ENCODE measurements at places on chromosomes 1 and 21.

DNA sequence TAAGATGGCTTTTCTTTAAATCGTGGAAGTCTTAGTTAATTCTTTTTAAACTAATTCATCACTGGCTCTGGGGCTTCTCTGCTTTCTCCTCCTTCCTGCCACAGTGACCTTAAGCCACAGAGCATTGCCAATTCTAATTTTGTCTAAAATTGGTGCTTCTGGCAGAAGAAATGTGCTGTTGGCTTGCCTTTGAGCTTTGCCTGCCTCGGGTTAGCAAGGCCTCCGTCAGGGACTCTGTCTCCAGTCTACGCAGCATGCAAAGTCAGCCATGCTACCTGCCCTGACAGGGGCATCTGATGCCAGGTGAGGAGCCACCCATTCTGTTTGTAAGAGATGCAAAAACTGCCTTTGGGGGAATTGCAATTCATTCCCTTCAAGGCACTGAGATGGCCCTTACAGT, 25.2 kb downstream of the CLDN14 start:
- no peak for DNase-seq
- no peaks in the 10 kb centered on the region for H3K36me3 ChIP-seq
- no peaks in the 10 kb centered on the region for H3K4me1 ChIP-seq
- H3K27ac ChIP-seq = no peak overlapping the region

DNA sequence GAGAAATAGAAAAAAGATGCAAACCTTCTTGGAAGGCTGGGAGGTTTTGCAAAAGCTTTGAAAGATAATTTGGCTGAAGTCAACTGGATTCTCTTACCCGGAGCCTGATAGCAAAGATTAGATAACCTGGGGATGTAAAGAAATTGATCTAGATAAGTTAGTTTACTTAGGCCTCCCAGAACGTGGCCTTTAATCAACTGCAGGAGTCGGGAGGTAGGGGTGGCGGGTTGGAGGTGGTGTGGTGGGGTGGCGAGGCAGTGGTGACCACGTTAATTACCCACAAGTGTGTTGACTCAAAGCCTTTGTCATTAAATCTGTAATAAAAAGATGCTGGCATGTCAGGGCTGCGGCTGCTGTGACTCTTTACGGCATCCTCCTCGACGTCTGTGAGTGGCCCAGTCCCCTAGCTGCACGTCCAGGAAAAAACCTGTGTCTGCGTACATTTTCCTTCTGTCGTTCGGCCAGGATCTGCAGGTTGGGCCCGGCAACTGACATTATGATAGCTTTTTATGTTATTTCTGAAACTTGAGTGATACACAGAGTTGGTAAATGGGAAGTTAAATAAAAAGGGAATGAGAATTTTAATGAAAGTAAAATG, 51.1 kb upstream of the B3GALT2 start:
- no peak overlapping the region for H3K27ac ChIP-seq
- no peak for DNase-seq
- no peaks in the 10 kb centered on the region for H3K27me3 ChIP-seq
- H3K36me3 ChIP-seq = no peaks in the 10 kb centered on the region

- H3K4me3 ChIP-seq = no peak overlapping the region
- no peaks in the 10 kb centered on the region for H3K27me3 ChIP-seq
- H3K36me3 ChIP-seq = no peaks in the 10 kb centered on the region
- no peak overlapping the region for H3K27ac ChIP-seq
These were observed 663.9 kb downstream of the PTPRU start for GRCh38 chr1:29900104-29900679.

DNA sequence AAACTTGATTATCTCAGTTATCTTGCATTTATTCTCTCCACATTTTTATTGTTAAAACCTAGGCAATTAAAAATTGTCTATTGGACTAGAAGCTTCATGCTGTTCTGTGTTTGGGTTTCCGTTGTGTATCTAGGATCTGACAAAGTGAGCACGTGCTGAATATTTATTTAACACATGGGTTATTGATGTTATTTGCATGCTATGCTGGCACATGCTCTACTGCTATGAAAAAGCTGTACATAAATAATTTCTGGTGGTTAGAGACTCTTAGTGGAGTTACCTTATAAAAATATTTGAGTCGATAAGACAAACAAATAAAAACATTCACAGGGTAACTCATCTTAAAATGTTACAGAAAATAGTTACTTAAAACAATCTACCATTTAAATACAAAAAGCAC, 1769.7 kb downstream of the MRPL39 start:
- no peaks in the 10 kb centered on the region for H3K36me3 ChIP-seq
- H3K4me1 ChIP-seq = no peaks in the 10 kb centered on the region
- no peak overlapping the region for H3K27ac ChIP-seq
- H3K27me3 ChIP-seq = no peaks in the 10 kb centered on the region
- no peak for DNase-seq
- H3K4me3 ChIP-seq = no peak overlapping the region

DNA sequence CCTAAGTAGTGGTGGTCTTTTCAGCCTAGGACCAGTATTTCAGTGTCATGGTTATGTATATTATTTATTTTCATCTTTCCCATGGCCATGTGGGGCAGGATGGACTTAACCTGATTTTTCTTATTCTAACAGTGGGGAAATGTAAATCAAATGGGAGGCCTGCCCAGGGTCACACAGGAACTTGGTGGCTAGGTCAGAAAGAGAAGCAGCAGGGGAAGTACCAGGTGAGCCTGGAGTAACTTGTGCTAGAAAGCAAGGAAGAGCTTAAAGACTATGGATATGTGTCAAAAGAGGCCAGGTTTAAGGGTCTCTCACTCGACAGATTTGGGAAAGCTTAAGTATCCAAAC, 936 bp downstream of the ZFP69B start:
- peak overlapping the region; percentile 76 for H3K4me3 ChIP-seq
- no peak overlapping the region for H3K27ac ChIP-seq
- H3K36me3 ChIP-seq = peaks cover 16% of the 10 kb centered on the region
- no peaks in the 10 kb centered on the region for H3K27me3 ChIP-seq

DNA sequence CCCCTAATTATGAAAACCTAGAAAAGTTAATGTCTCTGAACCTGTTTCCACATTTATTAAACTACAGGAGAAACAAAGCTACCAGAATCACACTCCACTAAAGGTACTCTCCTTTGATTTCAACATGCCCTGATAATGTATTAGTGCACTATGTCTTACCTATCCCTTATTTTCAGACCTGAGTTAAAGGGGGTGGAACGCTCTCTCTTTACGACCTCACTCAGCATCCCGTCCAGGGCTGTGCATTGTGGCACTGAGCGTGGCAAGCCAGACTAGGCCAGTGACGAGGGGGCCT, 678 bp downstream of the LSM10 start:
- H3K4me3 ChIP-seq = peak overlapping the region; percentile 80
- H3K27ac ChIP-seq = 0 out of 2 replicates have a peak overlapping the region, but pooled peaks have one; percentile 25
- peaks cover 3% of the 10 kb centered on the region for H3K36me3 ChIP-seq
- no peak for DNase-seq
- H3K27me3 ChIP-seq = no peaks in the 10 kb centered on the region
- no peaks in the 10 kb centered on the region for H3K4me1 ChIP-seq

- DNase-seq = no peak
- H3K4me1 ChIP-seq = no peaks in the 10 kb centered on the region
- no peaks in the 10 kb centered on the region for H3K27me3 ChIP-seq
- H3K4me3 ChIP-seq = peak overlapping the region; percentile 94
- peaks cover 20% of the 10 kb centered on the region for H3K36me3 ChIP-seq
These were observed 380 bp downstream of the MFN2 start for GRCh38 chr1:11980676-11980972.

GRCh38 chr21:36839123-36839522, 127.3 kb downstream of the HLCS start:
- no peaks in the 10 kb centered on the region for H3K27me3 ChIP-seq
- H3K36me3 ChIP-seq = no peaks in the 10 kb centered on the region

GRCh38 chr1:21822349-21822748, 10.3 kb downstream of the LDLRAD2 start:
- no peak overlapping the region for H3K4me3 ChIP-seq
- H3K27me3 ChIP-seq = no peaks in the 10 kb centered on the region
- H3K36me3 ChIP-seq = peaks cover 3% of the 10 kb centered on the region

DNA sequence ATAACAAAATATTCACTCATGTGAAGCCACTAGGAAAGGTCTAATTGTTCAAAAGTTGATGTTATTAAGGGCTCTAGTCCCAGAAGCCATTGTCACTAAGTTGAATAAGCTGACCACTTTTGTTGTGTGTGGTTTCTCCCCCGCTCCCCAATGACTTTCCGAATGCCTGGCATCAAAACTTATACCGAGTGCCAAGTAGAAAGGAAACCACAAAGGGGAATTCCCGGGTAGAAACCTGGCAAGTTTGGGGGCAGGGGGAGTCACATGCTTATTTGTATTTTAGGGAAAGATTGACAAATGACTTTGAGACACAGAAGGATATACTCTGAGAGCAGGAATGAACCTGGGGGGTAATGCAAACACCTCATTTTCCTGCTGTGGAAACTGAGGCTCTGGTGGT, 154.1 kb downstream of the TGFBR3 start:
- no peak for DNase-seq
- no peaks in the 10 kb centered on the region for H3K36me3 ChIP-seq
- no peaks in the 10 kb centered on the region for H3K27me3 ChIP-seq
- no peaks in the 10 kb centered on the region for H3K4me1 ChIP-seq

GRCh38 chr1:61496501-61496900, 228.4 kb downstream of the TM2D1 start:
- DNase-seq = no peak
- no peak overlapping the region for H3K4me3 ChIP-seq
- no peak overlapping the region for H3K27ac ChIP-seq
- no peaks in the 10 kb centered on the region for H3K36me3 ChIP-seq

GRCh38 chr21:33543505-33544129, 779 bp downstream of the SON start:
- no peak for DNase-seq
- no peaks in the 10 kb centered on the region for H3K27me3 ChIP-seq
- H3K4me1 ChIP-seq = no peaks in the 10 kb centered on the region
- H3K27ac ChIP-seq = peak overlapping the region; percentile 99
- peaks cover 17% of the 10 kb centered on the region for H3K36me3 ChIP-seq
- H3K4me3 ChIP-seq = peak overlapping the region; percentile 99

- H3K4me3 ChIP-seq = no peak overlapping the region
- no peaks in the 10 kb centered on the region for H3K36me3 ChIP-seq
- peaks cover 2% of the 10 kb centered on the region for H3K4me1 ChIP-seq
These were observed 49.9 kb upstream of the CYP2J2 start for GRCh38 chr1:59976194-59977074.

DNA sequence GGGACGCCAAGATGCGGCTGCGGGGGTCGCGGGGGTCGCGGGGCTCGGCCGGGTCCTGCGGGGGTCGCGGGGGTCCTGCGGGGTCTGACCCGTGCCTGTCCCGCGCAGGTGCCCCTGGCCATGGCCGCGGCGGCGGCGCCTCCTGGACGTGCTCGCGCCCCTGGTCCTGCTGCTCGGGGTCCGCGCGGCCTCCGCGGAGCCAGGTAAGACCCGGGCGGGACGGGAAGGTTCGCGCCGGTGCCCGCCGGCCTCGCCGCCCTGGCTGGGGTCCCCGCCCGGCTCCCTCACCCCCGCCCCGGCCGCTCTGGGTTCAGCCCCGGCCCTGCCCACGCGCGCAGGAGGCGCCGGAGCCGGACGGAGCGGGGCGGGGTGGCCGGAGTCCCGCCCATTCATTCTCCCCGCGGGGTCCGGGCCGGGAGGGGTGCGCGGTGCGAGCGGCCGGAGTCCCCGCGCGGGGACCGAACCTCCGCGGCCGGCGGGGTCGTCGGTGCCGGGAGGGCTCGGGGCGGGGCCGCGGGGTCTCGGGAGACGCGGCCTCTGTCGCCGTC, 380 bp downstream of the COL18A1 start:
- peak overlapping the region; percentile 77 for H3K4me3 ChIP-seq
- H3K27me3 ChIP-seq = no peaks in the 10 kb centered on the region
- H3K36me3 ChIP-seq = no peaks in the 10 kb centered on the region
- no peak for DNase-seq
- peaks cover 34% of the 10 kb centered on the region for H3K4me1 ChIP-seq
- H3K27ac ChIP-seq = peak overlapping the region; percentile 44

- no peak for DNase-seq
- H3K27me3 ChIP-seq = no peaks in the 10 kb centered on the region
- H3K4me3 ChIP-seq = no peak overlapping the region
- peaks cover 9% of the 10 kb centered on the region for H3K4me1 ChIP-seq
- H3K36me3 ChIP-seq = no peaks in the 10 kb centered on the region
These were observed 395.4 kb downstream of the RRAGC start for GRCh38 chr1:38464071-38464661.

- H3K4me1 ChIP-seq = no peaks in the 10 kb centered on the region
- H3K36me3 ChIP-seq = no peaks in the 10 kb centered on the region
- no peaks in the 10 kb centered on the region for H3K27me3 ChIP-seq
- DNase-seq = no peak
- H3K27ac ChIP-seq = no peak overlapping the region
- H3K4me3 ChIP-seq = no peak overlapping the region
These were observed 6.5 kb upstream of the DNM3 start for GRCh38 chr1:171834821-171835220.

GRCh38 chr1:157233131-157233530, 94.9 kb upstream of the ETV3 start:
- DNase-seq = no peak
- H3K27me3 ChIP-seq = no peaks in the 10 kb centered on the region

GRCh38 chr21:25995278-25995677, 175.3 kb downstream of the APP start:
- H3K4me3 ChIP-seq = no peak overlapping the region
- peaks cover 17% of the 10 kb centered on the region for H3K36me3 ChIP-seq
- no peaks in the 10 kb centered on the region for H3K27me3 ChIP-seq
- no peak for DNase-seq

DNA sequence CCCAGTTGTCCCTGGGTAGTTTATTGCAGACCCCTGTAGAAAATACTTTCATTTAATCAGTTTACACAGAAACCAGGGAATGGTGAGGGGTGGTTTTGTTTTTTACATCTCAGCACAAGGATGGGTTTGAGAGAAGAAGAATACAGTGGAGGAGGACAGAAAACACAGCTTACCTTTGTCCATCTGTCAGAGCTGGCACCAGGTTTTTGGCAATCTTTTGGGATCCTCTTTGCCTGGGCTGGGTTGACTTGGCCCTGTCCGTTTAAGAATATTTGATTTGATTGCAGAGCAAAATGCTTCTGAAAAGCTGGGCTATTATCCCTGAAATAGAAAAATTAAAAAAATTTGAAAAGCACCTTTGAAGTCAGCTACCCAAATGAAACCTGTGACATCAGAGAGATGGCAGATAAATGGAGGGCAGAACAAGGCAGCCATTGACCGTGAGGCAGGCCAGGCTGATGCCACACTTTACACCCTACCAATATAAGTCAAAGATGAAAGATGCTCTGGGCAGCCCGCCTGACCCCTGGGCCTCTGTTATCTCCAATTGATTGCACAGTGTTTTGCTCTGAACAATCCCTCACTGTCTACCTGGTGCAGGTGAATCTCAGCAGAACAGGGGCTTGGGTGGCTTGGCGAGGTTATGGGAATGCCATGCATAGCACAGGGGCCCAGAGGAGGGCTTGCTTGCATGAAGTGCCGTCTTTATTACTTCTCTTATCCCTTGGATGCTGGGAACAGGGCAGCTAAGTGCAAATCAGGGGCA, 218.8 kb downstream of the LMX1A start:
- no peak for DNase-seq
- no peak overlapping the region for H3K4me3 ChIP-seq
- no peaks in the 10 kb centered on the region for H3K36me3 ChIP-seq
- H3K27me3 ChIP-seq = no peaks in the 10 kb centered on the region
- H3K27ac ChIP-seq = no peak overlapping the region

GRCh38 chr1:40848530-40849189, 13.5 kb downstream of the CITED4 start:
- no peaks in the 10 kb centered on the region for H3K27me3 ChIP-seq
- no peaks in the 10 kb centered on the region for H3K4me1 ChIP-seq
- no peaks in the 10 kb centered on the region for H3K36me3 ChIP-seq
- DNase-seq = peak; percentile 73
- no peak overlapping the region for H3K27ac ChIP-seq

Measured in H1 (cell line).